CD8-positive, alpha-beta memory T cell (primary cell): ENCODE measurements at places on chromosomes 1 and 21. TPM values are rescaled to one million over a fixed set of nuclear protein-coding genes. Genes with fewer than 3 reads are reported as not detected.
A peak's percentile ranks its signal among the peaks of the same experiment; 100 is the strongest.

The CCDC18 gene
- 11.5 TPM for total RNA-seq

The RASSF5 gene
- 163 TPM for total RNA-seq

The FALEC gene
- not detected for total RNA-seq

The TMEM125 gene
- total RNA-seq = not detected

The DDI2 gene
- 47.8 TPM for total RNA-seq

The F13B gene
- not detected for total RNA-seq

The ADORA1 gene
- not detected for total RNA-seq

The KDM1A gene
- total RNA-seq = 59.9 TPM

- DNase-seq = no peak
- H3K4me3 ChIP-seq = no peak overlapping the region
- H3K36me3 ChIP-seq = no peaks in the 10 kb centered on the region
- H3K4me1 ChIP-seq = no peaks in the 10 kb centered on the region
- no peaks in the 10 kb centered on the region for H3K27me3 ChIP-seq
Measured at GRCh38 chr1:7420470-7421100, 350.5 kb upstream of the VAMP3 start.

GRCh38 chr1:174892016-174892415, 107.7 kb upstream of the CACYBP start:
- H3K4me1 ChIP-seq = peaks cover 9% of the 10 kb centered on the region
- no peaks in the 10 kb centered on the region for H3K36me3 ChIP-seq
- no peak for DNase-seq

- no peaks in the 10 kb centered on the region for H3K4me1 ChIP-seq
- no peak overlapping the region for H3K4me3 ChIP-seq
- H3K36me3 ChIP-seq = no peaks in the 10 kb centered on the region
- DNase-seq = no peak
- H3K27me3 ChIP-seq = no peaks in the 10 kb centered on the region
Measured at GRCh38 chr1:169802888-169803287, 8.2 kb upstream of the METTL18 start.

- peaks cover 17% of the 10 kb centered on the region for H3K4me1 ChIP-seq
- H3K27ac ChIP-seq = no peak overlapping the region
- no peaks in the 10 kb centered on the region for H3K36me3 ChIP-seq
- peak overlapping the region; percentile 59 for H3K4me3 ChIP-seq
Measured at GRCh38 chr1:27391511-27392095, 819 bp upstream of the GPR3 start.

- H3K27ac ChIP-seq = peak overlapping the region; percentile 98
- no peaks in the 10 kb centered on the region for H3K27me3 ChIP-seq
- peaks cover 18% of the 10 kb centered on the region for H3K4me1 ChIP-seq
- DNase-seq = no peak
- H3K36me3 ChIP-seq = peaks cover 8% of the 10 kb centered on the region
Measured at GRCh38 chr1:52402860-52403240, 1.4 kb downstream of the ORC1 start.

DNA sequence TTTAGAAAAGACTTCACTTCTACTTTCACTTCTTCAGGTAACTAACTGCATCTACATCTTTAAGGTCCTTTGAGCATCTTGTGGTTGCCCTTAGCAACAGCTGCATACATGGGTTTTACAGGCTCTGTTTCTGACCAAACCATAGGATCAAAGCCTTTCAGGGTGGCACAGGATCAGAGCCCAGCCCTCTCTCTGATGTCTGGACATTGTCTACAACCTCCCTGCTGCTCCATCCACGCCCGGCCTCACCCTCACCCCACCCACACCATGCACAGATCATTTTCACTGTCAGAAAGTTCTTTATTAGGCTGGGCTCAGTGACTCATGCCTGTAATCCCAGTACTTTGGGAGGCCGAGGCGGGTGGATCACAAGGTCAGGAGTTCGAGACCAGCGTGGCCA, 5.2 kb downstream of the NCF2 start:
- peaks cover 19% of the 10 kb centered on the region for H3K4me1 ChIP-seq
- no peaks in the 10 kb centered on the region for H3K27me3 ChIP-seq
- H3K36me3 ChIP-seq = no peaks in the 10 kb centered on the region
- no peak for DNase-seq
- H3K27ac ChIP-seq = no peak overlapping the region
- no peak overlapping the region for H3K4me3 ChIP-seq

GRCh38 chr1:223007935-223008334, 135.1 kb downstream of the TLR5 start:
- no peaks in the 10 kb centered on the region for H3K27me3 ChIP-seq
- H3K27ac ChIP-seq = no peak overlapping the region
- no peak overlapping the region for H3K4me3 ChIP-seq
- peaks cover 4% of the 10 kb centered on the region for H3K36me3 ChIP-seq

DNA sequence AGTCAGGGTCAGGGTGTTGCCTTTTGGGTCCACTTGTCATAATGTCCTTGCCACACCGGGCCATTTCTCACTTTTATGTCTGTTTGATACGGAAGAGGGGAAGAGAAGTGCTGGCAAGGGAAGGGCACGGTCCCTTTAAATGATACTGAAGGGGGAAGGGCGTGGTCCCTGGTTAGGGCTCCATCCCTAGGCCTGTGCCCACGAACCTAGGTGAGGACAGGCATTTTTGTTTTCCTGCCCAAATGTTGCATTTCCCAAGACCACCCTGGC, 25.2 kb downstream of the B3GALT5 start:
- H3K4me1 ChIP-seq = no peaks in the 10 kb centered on the region
- no peaks in the 10 kb centered on the region for H3K27me3 ChIP-seq
- H3K27ac ChIP-seq = no peak overlapping the region
- no peak overlapping the region for H3K4me3 ChIP-seq
- no peaks in the 10 kb centered on the region for H3K36me3 ChIP-seq

GRCh38 chr1:15295696-15296095, 48.7 kb downstream of the FHAD1 start:
- no peaks in the 10 kb centered on the region for H3K36me3 ChIP-seq
- H3K27me3 ChIP-seq = no peaks in the 10 kb centered on the region
- no peak overlapping the region for H3K27ac ChIP-seq
- no peaks in the 10 kb centered on the region for H3K4me1 ChIP-seq
- no peak for DNase-seq

DNA sequence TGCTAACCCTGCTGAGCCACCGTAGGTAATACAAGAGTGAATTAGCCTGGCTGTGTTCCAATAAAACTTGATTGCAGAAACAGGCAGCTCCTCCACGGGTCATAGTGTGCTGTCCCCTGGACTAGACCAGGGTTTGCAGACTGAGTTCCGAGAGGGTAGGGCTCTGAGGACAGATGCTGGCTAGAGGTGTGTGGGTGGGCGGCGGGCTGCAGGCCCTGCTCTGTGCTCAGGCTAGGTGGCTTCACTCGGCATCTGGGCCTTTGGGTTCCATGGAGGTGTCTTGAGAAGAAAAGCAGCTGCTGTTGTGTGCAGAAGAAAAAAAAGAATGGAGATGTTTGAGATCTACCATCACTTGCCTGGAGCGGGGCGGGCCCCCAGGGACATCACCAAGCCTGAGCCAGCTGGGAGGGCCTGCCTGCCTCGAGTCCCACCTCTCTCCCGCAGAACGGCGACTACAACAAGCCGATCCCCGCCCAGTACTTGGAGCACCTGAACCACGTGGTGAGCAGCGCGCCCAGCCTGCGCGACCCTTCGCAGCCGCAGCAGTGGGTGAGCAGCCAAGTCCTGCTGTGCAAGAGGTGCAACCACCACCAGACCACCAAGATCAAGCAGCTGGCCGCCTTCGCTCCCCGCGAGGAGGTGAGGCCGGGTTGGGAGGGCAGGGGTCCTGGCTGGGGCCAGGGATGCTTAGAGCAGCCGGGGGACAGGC, 7.9 kb downstream of the TMEM201 start:
- H3K27ac ChIP-seq = no peak overlapping the region
- H3K27me3 ChIP-seq = no peaks in the 10 kb centered on the region
- H3K4me3 ChIP-seq = no peak overlapping the region
- DNase-seq = no peak
- H3K36me3 ChIP-seq = no peaks in the 10 kb centered on the region

- no peak overlapping the region for H3K27ac ChIP-seq
- DNase-seq = no peak
- H3K27me3 ChIP-seq = no peaks in the 10 kb centered on the region
- H3K4me3 ChIP-seq = no peak overlapping the region
Measured at GRCh38 chr1:2598329-2598931, 11.9 kb downstream of the PRXL2B start.

DNA sequence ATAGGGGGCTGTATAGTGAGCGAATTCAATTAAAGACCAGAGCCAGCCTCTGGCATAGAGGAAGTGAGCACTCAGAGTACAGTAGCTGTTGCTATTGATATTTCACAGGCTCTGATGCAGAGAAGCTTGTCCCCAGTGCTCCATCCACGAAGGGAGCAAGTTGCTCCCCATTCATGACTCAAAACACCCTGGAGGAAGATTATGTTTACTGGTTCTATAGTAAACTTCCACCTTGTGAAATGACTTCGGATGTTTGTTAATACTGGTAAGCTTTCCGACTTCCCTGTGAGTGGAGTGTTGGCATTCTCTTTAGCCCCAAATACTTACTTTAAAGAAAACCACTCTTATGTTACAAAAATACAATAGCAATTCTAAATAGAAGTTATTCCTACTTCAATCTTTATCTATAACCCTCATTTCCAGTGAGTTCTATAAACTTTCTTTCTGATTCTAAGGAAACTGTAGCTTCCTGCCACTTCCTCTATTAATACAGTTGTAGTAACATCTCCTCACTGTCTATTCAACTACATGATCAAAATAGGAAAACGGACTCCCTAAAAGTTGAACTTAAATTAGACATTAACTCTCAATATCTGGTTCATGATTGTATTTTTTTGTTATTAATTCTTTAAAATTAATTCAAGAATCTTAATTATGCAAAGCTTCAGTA, 46.4 kb downstream of the ZNF281 start:
- DNase-seq = no peak
- no peaks in the 10 kb centered on the region for H3K27me3 ChIP-seq
- no peak overlapping the region for H3K4me3 ChIP-seq
- H3K27ac ChIP-seq = no peak overlapping the region

DNA sequence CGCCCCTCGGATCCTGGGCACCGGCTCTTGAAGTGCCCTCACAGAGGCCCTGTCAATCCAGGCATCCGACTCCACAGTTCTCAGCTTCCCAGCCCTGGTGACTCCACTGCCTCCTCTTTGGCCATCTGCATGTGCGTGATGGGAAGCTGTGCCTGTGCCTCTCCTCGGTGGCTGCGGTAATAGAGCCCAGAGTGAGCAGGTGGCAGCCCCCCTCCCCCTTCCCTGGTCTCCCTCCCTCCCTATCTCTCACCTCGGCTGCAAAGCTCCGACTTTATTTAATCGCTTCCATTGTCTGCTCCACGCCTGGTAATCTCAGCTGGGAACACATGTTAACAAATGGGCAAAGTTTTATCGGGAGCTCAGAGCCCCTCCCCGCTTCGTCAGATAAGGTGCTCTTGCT, 91.9 kb downstream of the IGSF21 start:
- H3K36me3 ChIP-seq = no peaks in the 10 kb centered on the region
- DNase-seq = no peak
- no peak overlapping the region for H3K4me3 ChIP-seq
- H3K27ac ChIP-seq = no peak overlapping the region
- no peaks in the 10 kb centered on the region for H3K27me3 ChIP-seq

GRCh38 chr21:26013970-26014369, 156.6 kb downstream of the APP start:
- H3K36me3 ChIP-seq = no peaks in the 10 kb centered on the region
- DNase-seq = no peak
- H3K4me3 ChIP-seq = no peak overlapping the region
- no peak overlapping the region for H3K27ac ChIP-seq
- H3K27me3 ChIP-seq = no peaks in the 10 kb centered on the region

- H3K36me3 ChIP-seq = no peaks in the 10 kb centered on the region
- H3K4me1 ChIP-seq = no peaks in the 10 kb centered on the region
- H3K4me3 ChIP-seq = no peak overlapping the region
- no peaks in the 10 kb centered on the region for H3K27me3 ChIP-seq
- no peak for DNase-seq
Measured at GRCh38 chr21:17368748-17369363, 144.0 kb upstream of the CXADR start.

DNA sequence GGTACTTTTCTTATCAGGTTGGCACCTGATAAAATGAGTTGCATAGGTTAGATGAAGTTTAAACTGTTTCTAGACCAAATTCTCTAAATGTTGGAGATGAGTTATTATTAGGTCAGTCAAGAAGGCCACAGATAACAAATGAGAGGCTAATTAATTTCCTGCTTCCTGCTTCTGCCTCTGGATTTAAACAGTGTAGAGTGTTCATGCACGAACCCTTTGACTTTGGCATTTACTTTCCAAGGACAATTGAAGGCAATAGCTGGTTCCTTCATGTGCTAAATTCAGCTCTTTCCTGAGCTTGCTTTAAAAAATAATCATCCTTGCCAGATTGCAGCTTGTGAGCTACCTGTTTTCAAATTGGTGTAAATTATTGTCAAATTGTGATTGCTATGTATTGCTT, 80.6 kb downstream of the RASAL2 start:
- H3K4me3 ChIP-seq = no peak overlapping the region
- H3K36me3 ChIP-seq = no peaks in the 10 kb centered on the region
- no peaks in the 10 kb centered on the region for H3K27me3 ChIP-seq
- no peaks in the 10 kb centered on the region for H3K4me1 ChIP-seq

DNA sequence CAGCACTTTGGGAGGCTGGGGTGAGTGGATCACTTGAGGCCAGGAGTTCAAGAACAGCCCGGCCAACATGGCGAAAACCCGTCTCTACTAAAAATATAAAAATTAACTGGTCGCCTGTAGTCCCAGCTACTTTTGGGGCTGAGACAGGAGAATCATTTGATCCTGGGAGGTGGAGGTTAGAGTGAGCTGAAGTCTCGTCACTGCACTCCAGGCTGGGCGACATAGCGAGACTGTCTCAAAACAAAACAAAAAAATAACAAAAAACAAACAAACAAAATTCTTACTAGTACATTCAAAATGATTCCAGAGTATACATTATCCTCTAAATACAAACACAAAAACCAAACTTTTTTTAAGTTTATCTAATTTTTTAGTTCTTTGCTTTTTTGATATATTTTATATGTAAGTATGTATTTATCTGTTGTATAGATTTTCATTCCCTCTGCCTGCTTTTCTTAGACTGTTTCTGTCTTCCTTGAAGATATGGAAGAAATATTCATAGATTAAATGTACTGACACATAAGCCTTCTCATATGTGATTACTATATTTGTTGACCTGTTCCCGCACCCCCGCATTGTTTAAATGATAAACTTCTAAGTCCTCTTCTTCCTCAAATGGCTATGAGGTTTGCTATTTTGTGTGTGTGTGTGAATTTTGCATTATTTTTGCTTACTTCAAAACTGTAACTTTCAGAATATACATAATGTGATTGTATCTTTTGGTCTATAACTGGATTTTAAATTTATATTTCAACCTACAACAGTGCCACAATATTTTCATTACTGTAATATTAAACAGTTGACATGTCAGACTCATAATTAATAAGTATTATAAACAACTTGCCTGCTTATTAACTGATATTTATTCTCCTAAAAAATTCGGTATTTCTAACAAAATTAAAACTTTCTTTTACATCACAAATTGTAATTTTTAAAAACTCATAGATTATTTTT, 1674.1 kb upstream of the B3GALT2 start:
- H3K27ac ChIP-seq = peak overlapping the region; percentile 47
- no peak overlapping the region for H3K4me3 ChIP-seq
- no peaks in the 10 kb centered on the region for H3K36me3 ChIP-seq
- no peak for DNase-seq
- no peaks in the 10 kb centered on the region for H3K4me1 ChIP-seq

GRCh38 chr1:161484613-161485012, 20.6 kb upstream of the FCGR2A start:
- no peak overlapping the region for H3K4me3 ChIP-seq
- peaks cover 3% of the 10 kb centered on the region for H3K27me3 ChIP-seq
- no peak for DNase-seq
- peaks cover 3% of the 10 kb centered on the region for H3K4me1 ChIP-seq
- no peaks in the 10 kb centered on the region for H3K36me3 ChIP-seq

GRCh38 chr1:180946056-180946455, 33.4 kb downstream of the KIAA1614 start:
- H3K27ac ChIP-seq = no peak overlapping the region
- H3K36me3 ChIP-seq = peaks cover 4% of the 10 kb centered on the region
- H3K4me3 ChIP-seq = no peak overlapping the region
- H3K4me1 ChIP-seq = no peaks in the 10 kb centered on the region
